ENCODE measurements at places on chromosomes 2 and 18.

GRCh38 chr2:19851116-19851695, 50.6 kb downstream of the TTC32 start:
- no peak for DNase-seq

DNA sequence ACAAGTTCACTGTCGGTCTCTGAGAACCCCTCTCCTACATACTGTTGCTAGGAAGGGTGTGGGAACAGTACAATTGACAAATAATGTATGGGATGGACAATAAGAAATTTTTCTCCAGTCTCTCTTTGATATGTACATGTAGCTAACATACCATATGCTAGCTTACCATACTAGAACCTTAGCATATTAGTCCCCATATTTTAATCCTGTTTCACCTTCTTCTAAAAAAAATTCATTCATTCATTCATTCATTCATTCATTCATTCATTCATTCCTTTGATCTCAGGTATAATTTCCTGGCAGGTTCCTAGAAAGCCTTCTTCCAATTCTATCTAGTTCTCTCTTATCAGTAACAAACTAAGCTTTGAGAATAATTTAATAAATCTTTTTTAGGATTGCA, 62.2 kb downstream of the TTC21B start:
- DNase-seq, result no peak

GRCh38 chr2:149989447-149990063, 402.0 kb upstream of the MMADHC start:
- DNase-seq, result peak; percentile 20

DNA sequence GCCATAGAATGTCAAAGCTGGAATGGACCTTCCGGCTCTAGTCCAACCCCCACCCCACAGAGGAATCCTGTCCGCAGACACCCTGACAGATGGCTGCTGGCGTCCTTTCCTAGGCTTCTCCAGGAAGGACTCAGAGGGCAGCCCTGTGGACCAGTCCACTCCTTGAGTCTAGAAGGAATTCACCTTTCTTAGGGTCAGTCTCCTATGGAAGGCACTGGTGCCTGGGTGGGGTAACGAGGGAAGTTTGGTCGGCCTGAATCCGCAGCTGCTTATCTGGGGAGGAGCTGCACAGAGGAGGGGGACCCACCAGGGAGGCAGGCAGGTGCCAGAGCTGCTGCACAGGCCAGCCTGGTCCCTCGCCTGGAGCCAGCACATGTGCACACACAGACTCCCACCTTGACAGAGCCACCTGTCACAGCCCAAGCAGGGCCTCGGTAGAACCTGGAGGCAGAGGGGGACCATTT, 2.5 kb downstream of the DNMT3A start:
- no peak for DNase-seq

- no peak for DNase-seq
Measured at GRCh38 chr18:79260023-79260422, 135.7 kb upstream of the NFATC1 start.

GRCh38 chr2:189959450-189959849, 103.1 kb downstream of the MSTN start:
- DNase-seq, result no peak

DNA sequence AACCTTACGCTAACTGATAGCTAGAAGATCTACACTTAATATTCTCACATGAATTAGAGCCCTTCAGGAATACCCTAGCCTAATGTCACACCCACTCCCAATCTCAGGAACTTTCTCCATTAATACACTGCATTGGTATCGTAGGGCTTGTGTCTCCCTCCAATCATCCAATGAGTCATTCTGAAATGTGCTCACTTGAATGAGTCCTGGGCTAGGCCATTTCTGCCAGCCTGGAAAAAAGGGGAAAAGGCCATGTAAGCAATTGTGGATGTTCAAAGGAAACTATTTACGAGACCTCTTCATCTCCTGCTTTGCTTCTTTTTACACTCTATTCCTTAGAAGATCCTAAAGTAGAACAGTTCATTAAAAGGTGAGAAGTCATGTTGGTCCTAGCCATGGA, 18.8 kb downstream of the ZEB2 start:
- DNase-seq, result no peak

GRCh38 chr2:64989982-64990614, 899 bp downstream of the SLC1A4 start:
- no peak for DNase-seq

DNA sequence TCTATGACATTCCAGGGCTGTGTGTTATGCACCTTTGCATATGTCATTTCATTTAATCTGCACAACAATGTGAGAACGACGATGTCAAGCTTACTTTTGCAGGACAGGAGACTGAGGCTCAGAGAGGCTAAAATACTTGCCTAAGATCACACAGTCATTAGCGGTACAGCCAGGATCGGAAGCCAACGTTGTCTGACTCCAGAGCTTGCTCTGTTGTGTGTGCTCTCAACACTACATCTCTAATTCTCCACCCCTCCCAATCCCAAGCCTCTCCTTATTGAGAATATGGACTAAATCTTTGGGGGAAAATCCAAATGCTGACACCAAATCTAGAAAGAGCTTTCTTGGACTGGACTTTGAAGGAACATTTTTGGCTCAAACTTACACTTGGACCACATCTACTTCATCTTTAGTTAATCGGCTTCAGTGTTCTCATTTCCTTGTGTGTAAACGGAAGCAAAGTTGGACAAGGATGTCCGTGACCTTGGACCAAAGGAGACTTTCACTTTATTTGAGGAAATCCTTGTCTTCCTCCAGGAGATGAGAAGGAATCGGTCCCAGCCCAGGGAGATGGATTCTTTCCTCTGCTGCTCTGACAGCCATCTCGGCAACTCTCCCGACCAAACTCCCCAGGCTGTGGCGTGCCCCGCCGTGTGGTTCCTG, 242.4 kb downstream of the LPIN1 start:
- no peak for DNase-seq

DNA sequence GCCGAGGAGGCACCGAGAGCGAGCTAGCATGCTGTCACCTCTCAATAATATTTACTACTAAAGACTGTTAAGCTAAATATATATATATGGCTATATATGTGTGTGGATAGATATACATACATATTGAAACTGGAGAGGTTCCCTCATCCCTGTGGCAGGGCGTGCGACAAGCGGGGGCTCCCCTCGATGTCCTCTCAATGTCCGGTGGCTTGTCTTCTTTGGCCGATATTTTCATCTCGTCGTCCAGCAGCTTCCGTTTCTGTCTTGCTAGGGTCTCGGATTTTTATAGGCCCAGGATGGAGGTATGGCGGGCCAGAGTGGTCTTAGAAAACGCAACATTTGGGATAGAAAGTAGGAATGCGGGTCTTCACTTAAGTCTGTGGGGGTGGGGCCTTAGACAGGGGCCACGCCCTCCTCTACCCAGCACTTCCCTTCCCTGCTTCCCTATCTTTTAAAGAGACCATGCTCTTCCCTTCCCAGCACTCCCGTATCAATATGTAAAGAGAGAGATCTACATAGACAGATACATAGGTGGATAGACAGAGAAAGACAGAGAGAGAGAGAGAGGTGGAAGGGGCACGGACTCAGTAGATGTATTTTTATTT, 866.8 kb downstream of the DSC3 start:
- DNase-seq, result no peak

GRCh38 chr2:10680957-10681356, 8.8 kb downstream of the NOL10 start:
- DNase-seq, result no peak

DNA sequence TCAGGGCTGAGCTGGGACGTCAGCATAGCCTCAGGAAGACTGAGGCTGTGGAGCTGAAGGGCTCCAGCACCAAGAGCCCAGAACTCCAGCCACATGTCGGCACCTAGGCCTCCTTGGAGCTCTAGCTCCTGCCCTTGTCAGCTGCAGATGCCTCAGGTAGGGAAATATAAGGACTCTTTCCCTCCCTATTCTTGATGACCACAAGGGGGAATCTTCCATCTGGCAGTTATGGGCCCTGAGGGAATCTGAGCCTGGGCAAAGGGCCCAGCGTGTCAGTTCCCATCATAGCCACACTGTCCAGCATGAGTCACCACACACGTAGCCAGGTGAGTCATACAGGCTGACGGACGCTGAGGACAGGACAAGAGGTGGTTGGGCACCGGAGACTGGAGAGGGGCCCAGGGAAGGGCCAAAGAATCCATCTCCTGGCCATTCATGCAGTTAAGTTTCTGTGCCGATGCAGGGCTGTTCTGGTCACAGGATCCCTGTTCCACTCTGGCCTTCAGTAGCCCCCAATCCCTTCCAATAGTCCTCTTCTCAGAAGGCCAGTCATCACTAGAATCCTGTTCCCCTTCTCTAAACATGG, 1.8 kb downstream of the MPV17 start:
- peak; percentile 93 for DNase-seq

GRCh38 chr2:232563580-232563979, 13.1 kb downstream of the EIF4E2 start:
- no peak for DNase-seq

DNA sequence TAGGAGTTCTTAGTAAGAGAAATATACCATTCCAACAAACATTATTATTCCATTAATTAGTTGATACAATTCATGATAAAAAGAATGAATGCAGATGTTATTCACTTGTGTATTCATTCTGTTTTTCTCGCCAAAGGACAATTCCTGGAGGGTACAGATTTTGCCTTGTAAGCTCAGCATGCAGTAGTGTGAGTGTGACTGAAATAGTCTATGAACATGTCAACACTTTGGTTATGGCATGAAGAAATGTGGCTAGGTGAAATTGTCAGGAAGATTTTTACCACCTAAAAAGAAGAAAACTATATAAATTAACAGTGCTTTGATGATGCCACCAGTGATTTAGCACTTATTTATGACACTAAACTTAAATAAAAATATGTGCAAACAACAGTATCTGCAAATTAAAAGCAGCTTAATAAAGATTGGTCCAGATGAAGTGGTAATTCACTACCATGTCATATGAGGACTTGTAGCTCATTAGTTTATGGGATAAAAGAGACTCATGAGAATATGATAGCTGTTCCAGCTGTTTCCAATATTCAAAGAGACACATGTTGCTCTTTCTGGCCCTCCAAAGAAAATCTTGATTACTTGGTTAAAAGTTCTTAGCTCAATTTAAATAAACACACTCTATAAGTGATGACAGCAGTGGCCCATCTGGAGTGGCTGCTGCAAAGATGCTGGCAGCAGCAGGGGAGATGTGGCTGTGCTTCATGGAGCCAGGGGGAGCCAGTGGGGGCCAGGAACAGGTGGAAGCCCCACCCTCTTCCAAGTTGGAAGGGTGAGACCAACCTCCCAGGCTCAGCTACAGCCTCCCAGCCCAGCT, 165.0 kb downstream of the CDH19 start:
- DNase-seq, result no peak

GRCh38 chr2:62539606-62540407, 33.8 kb upstream of the TMEM17 start:
- no peak for DNase-seq

DNA sequence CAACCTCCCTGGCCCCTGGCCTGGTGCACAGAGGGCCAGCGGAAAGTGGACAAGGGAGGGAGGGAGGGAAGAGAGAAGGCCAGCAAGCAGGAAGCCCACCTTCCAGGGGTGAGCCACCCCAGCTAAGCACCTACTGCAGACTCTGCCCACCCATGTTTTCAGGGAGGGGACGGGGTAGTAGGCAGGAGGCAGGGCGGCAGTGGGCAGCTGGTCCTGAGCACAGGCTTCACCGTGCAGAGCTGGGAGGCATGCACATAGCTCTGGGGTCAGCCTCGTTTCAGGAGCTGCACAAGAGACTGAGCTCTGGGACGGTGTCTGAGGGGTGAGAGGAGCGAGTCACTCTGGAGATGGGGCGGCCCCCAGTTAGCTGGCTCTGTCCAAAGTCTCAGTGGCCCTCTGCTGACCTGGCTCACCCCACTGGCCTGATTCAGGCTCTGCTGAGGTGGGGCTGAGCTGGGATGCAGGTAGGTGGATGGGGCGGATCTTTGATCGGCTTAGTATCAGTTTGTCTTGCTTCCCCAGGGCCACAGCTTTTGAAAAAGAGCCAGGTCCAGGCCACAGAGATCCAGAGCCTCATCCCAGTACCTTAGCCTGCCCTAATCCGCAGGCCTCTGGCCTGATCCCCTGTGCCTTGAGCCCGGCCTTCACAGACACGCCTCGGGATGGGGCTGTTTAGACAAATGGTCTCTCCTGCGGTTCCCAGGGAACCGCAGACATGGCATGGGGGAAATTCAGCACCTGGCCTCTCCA, 3.7 kb downstream of the NMUR1 start:
- DNase-seq, result no peak

GRCh38 chr2:24832931-24833701, 39.9 kb downstream of the CENPO start:
- no peak for DNase-seq

GRCh38 chr2:95056044-95056443, 30.5 kb downstream of the MAL start:
- no peak for DNase-seq

DNA sequence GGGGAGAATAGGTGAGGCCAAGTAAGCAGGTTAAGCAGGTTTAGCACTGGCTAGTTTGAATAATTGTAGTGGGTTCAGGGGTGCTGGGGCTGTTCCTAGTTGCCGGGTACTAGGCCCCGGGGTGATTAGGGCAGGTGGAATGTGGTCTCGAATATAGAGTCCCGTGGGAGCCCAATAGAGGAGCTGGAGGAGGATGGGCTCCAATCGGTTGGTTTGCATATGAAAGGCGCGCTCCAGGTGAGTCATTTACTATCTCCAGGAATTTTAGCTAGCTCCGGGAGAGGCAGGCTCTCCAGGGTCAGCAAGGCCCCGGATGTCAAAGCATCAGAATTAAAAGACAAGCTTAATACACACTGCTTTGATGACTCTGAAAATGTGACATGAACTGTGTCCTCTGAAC, 304.0 kb downstream of the ZNF521 start:
- DNase-seq, result no peak

DNA sequence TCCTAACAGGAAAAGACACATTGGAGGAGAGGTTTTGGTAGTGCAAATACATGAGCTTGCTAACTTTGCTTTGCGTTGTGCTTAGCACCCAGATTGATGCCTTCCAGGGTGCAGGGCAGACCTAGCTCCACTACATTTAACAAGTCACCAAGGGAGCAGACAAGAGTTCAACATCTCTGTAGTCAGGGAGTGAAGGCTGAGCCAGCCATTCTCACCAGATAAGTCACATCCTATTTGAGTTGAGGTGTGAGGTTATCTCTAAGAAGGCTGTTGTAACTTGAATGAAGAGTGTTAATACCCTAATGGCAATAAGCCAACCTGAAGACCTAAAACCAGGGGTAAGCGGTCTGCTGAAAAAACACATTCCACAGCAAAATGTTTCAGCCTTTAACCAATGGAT, 69.6 kb upstream of the DSEL start:
- no peak for DNase-seq

DNA sequence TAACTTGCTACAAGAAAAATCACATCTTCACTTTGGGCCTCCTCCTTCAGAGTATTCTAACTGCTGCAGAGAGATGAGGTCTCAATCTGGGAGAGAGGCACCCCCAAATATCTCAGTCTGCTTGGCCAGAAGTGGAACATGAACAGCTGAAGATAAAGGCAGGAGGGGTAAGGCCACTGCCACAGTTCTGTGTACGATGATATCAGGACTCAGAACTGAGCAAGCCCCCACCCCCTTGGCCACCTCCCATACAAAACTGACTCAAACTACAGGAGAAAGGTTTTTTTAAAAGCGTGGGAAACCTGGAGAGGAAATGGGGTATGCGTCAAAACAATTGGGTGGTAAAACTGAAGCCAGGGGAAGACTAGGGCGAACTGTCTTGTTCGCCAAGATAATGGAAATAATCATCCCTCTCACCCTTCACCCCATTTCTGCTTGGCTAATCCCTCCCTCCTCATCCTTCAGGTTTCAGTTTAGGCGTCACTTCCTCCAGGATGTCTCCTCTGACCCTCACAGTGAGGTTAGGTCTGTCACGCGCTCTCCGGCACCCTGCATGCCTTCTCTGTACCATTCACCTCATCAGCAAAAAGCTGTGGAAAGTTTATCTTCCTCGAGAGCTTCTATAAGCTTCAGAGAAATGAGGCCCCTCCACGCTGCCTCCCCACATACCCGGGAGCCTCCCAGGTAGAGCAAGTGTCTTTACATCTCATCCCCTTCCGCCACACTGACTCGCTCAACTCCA, 64.4 kb downstream of the SFXN5 start:
- DNase-seq, result no peak
